ENCODE measurements at places on chromosomes 7 and 10.

GRCh38 chr7:21996641-21997040 lies 50.9 kb upstream of the CDCA7L start:
- DNase-seq: no peak

DNA sequence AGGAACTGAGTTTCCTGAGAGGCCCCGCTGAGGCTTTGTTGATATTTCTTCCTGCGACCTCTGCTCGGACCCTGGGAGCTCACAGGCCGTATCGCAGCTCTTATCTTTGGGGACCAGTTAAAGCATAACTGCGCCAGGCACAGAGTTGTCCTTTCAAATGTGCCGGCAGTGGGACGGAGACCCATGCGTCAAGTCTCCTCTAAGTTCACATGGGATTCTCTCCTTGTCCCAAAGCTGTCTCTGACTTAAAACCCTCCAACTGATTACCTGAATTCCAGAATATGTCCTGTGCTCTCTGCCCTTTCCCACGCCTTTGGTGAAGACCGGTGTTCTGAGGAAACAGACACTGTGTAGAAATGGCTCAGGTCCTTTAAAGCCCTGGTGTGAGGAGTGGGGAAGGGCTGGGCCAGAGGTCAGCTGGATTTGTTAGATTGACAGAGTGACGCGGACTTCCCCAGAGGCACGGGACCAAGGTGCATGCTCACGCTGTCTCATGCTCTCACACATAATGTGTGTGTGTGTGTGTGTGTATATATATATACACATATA lies 169.8 kb downstream of the EGFR start:
- no peak for DNase-seq

GRCh38 chr10:68163735-68164134 lies 54.4 kb downstream of the MYPN start:
- no peak for DNase-seq

DNA sequence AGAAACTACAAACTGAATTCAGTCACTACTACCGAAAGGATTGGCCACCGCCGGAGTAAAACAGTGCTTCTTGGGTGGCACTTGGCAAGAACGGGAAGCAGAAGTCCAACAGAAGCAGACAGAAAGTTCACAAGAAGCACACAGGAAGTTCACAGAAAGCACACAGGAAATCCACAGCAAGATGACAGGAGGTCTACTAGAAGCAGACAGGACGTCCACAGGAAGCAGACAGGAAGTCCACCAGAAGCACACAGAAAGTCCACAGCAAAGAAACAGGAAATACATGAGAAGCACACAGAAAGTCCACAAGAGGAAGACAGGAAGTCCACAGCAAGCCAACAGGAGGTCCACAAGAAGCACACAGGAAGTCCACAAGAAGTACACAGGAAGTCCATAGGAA lies 399.2 kb upstream of the AUTS2 start:
- peak; percentile 0 for DNase-seq

Measured in CD4-positive, alpha-beta T cell treated with Interleukin-17A for 1 hour (primary cell).